K562 (cell line): ENCODE measurements at places on chromosomes 1 and 21.

GRCh38 chr1:247332215-247332622, 552 bp upstream of the ZNF496 start:
- DNase-seq: peak; percentile 82

GRCh38 chr1:213120386-213120785, 69.3 kb downstream of the RPS6KC1 start:
- DNase-seq: no peak

GRCh38 chr21:39645331-39645730, 32.6 kb downstream of the B3GALT5 start:
- no peak for DNase-seq

- no peak for DNase-seq
Measured at GRCh38 chr1:97379387-97380075, 541.3 kb downstream of the DPYD start.

GRCh38 chr1:173960625-173961024, 43.5 kb upstream of the SERPINC1 start:
- DNase-seq: no peak

GRCh38 chr1:233805786-233806185, 98.7 kb upstream of the SLC35F3 start:
- DNase-seq: no peak

DNA sequence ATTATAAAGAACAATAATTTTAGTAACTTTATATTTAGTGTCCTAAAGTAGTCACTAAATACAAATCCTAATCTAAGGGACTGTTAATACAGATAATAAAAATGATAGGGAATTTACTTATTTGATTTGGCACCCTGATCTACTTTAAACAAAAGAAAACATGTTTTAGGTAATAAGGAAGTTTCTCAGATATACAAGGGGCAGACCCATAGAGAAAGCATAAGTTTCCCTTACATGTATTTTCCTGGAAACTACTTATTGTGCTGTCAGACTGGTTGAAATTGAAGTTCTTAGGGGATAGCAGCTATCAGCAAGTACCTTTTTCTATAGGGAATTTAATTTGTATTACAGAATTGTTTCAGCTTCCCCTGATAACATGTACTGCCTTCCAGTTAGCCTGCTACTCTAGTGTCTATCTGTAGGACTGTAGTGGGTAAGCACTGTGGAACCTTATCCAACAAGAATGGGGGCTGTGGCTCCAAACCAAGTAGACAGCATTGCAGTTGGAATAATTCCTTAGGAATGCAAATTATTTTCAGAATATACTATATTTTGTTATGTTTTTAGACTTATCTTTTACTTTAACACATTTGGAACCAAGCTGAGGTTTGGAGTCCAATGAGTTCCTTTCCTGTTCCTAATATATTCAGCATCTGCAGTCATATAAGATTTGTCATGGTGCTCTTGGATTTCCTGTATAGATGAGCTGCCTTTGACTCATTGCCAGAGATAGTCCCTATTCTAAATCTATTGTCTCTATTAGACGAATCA, 14.7 kb downstream of the MSH4 start:
- no peak for DNase-seq
